Gastrocnemius medialis (tissue), 4 donors: ENCODE measurements at places on chromosomes 2 and 18. TPM values are rescaled to one million over a fixed set of nuclear protein-coding genes. Genes with fewer than 3 reads are reported as not detected.

Gene HOXD4
- total RNA-seq, result 1.4 TPM

Gene RAPH1
- total RNA-seq, result 29.7 TPM

Gene LCT
- total RNA-seq, result not detected

DNA sequence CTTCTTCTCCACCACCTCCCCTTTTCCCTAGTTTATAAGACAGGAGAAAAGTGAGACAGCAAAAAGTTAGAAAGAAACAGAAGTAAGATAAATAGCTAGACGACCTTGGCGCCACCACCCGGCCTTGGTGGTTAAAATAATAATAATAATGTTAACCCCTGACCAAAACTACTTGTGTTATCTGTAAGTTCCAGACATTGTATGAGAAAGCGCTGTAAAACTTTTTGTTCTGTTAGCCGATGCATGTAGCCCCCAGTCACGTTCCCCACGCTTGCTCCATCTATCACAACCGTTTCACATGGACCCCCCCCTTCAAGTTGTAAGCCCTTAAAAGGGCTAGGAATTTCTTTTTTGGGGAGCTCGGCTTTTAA lies 1.5 kb upstream of the BUB1 start:
- H3K27me3 ChIP-seq, result no peaks in the 10 kb centered on the region
- H3K4me1 ChIP-seq, result peaks cover 12% of the 10 kb centered on the region
- H3K4me3 ChIP-seq, result no peak overlapping the region

GRCh38 chr18:22844628-22845027 lies 88.5 kb upstream of the RBBP8 start:
- H3K36me3 ChIP-seq, result no peaks in the 10 kb centered on the region
- no peak for DNase-seq
- H3K4me3 ChIP-seq, result no peak overlapping the region
- H3K27ac ChIP-seq, result no peak overlapping the region

Gene APCDD1
- total RNA-seq, result 4.8 TPM

Gene KIAA2012
- total RNA-seq, result not detected

DNA sequence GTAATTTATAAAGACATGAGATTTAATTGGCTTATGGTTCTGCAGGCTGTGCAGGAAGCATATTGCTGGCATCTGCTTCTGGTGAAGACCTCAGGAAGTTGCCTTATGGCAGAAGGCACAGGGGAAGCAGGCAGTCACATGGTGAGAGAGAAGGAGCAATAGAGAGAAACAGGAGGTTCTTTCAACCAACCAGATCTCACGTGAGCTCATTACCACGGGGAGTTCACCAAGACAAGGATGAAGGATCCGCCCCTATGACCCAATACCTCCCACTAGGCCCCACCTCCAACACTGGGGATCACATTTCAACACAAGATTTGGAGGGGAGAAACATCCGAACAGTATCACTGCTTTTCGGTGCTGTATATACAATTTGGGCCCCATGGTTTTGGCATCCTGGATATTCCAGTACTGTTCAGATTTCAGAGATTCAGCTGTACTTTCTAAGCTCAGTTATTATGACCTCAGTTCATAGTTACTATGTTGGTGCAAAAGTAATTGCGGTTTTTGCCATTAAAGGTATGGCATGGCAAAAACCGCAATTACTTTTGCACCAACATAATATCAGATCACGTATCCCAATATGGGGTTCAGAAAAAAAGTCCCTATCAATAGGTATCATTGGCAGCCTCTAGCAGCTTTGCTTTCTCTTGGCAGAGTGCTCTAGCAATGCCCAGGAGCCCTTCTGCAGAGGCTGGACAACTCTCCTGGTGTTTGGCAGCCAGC lies 189.6 kb upstream of the SIX3 start:
- no peak overlapping the region for H3K4me3 ChIP-seq
- H3K36me3 ChIP-seq, result no peaks in the 10 kb centered on the region
- no peaks in the 10 kb centered on the region for H3K27me3 ChIP-seq
- H3K27ac ChIP-seq, result no peak overlapping the region

GRCh38 chr2:10404324-10405143 lies 43.6 kb downstream of the ODC1 start:
- H3K4me1 ChIP-seq, result peaks cover 70% of the 10 kb centered on the region
- no peaks in the 10 kb centered on the region for H3K27me3 ChIP-seq
- peak overlapping the region; percentile 82 for H3K27ac ChIP-seq
- H3K36me3 ChIP-seq, result no peaks in the 10 kb centered on the region

GRCh38 chr18:42513441-42513840 lies 558.4 kb downstream of the PIK3C3 start:
- DNase-seq, result no peak
- H3K27ac ChIP-seq, result no peak overlapping the region
- no peaks in the 10 kb centered on the region for H3K4me1 ChIP-seq
- H3K36me3 ChIP-seq, result no peaks in the 10 kb centered on the region
- H3K27me3 ChIP-seq, result no peaks in the 10 kb centered on the region
- no peak overlapping the region for H3K4me3 ChIP-seq

Gene KCNG2
- not detected for total RNA-seq

Gene PIKFYVE
- total RNA-seq, result 14.0 TPM

Gene IL36A
- total RNA-seq, result not detected

GRCh38 chr2:46506131-46506706 lies 26.9 kb downstream of the TMEM247 start:
- no peaks in the 10 kb centered on the region for H3K4me1 ChIP-seq
- H3K36me3 ChIP-seq, result no peaks in the 10 kb centered on the region
- no peaks in the 10 kb centered on the region for H3K27me3 ChIP-seq
- no peak overlapping the region for H3K4me3 ChIP-seq
- no peak for DNase-seq
- no peak overlapping the region for H3K27ac ChIP-seq

GRCh38 chr2:173669271-173669853 lies 295.8 kb downstream of the SP3 start:
- no peak overlapping the region for H3K27ac ChIP-seq
- no peak for DNase-seq
- no peaks in the 10 kb centered on the region for H3K27me3 ChIP-seq
- H3K4me1 ChIP-seq, result no peaks in the 10 kb centered on the region
- no peaks in the 10 kb centered on the region for H3K36me3 ChIP-seq

DNA sequence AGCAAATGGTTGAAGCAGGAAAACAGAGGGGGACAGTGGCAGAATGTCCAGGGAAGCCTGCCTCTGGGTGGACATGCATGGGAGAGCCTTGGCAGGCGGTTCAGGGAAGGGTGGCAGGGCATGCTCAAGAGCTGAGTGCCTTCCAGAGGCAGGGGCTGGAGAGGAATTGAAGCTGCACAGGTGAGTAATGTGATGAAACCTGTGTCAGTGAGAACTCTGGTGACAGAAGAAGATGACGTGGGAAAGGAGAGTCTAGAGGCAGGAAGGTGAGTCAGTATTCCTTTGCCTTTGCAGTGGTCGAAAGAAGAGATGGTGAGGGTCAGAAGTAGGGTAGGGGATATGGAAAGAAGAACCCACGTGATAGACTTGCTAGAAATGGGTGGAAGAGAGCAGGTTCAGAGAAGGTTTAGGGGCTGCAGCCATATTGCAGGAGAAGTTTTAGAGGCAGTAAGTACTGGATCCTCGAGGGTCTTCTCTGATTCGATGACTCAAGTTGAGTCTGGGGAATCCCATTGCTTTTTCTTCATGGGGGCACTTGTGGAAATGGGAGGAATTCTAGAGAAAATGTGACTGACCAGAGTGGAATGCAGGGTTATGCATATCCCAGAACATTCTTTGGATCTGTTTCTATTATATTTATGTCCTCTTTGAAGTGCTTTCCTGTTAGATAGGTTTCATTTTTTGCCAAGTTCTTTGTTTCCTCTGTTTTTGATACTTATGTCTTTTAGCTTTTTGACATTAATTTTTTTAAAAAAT lies 37.4 kb downstream of the TMEM87B start:
- no peak overlapping the region for H3K27ac ChIP-seq
- DNase-seq, result no peak
- H3K36me3 ChIP-seq, result no peaks in the 10 kb centered on the region
- no peaks in the 10 kb centered on the region for H3K4me1 ChIP-seq
- H3K4me3 ChIP-seq, result no peak overlapping the region

- no peak overlapping the region for H3K4me3 ChIP-seq
- H3K4me1 ChIP-seq, result peaks cover 3% of the 10 kb centered on the region
- no peaks in the 10 kb centered on the region for H3K36me3 ChIP-seq
- H3K27ac ChIP-seq, result no peak overlapping the region
- no peak for DNase-seq
Observed at GRCh38 chr2:120678926-120679325, 56.7 kb upstream of the GLI2 start.

- H3K36me3 ChIP-seq, result no peaks in the 10 kb centered on the region
- no peak overlapping the region for H3K4me3 ChIP-seq
- no peak for DNase-seq
- no peaks in the 10 kb centered on the region for H3K27me3 ChIP-seq
- no peaks in the 10 kb centered on the region for H3K4me1 ChIP-seq
Observed at GRCh38 chr2:177306550-177306949, 42.0 kb upstream of the NFE2L2 start.

Gene VWC2L
- not detected for total RNA-seq

Gene TMEM17
- total RNA-seq, result 0.47 TPM

DNA sequence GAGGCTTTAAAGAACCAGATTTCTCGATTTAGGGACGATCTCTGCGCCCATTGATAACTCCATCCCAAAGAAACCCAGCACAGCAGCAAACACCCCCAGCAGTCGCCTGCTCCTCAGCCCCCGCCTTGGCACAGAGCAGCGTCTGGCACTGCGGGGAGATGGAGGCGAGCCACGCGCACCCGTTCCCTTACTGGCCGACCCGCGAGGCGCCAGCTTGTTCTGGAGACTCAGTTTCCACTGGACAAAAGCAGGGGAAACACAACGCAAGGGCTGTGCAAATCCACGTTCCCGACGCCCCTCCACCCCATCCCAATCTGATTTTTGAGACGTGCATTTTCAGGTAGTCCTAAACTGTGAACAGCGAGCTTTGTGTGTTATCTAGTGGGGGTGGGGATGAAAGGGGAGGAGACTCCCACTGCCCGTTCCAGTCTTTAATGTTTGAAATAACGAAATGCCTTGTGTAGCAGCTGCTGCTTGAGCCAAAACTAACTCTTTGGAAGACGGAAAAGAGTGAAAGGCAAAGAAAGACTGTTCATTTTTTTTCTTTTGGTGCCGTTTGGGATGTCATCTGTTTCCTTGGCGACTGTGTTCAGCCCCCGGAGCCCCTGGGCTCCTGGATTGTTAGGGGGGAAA lies 143.2 kb downstream of the MEIS1 start:
- H3K27me3 ChIP-seq, result peaks cover 97% of the 10 kb centered on the region
- H3K4me3 ChIP-seq, result no peak overlapping the region
- H3K27ac ChIP-seq, result no peak overlapping the region
- no peaks in the 10 kb centered on the region for H3K36me3 ChIP-seq

Gene SULT1C2
- not detected for total RNA-seq

DNA sequence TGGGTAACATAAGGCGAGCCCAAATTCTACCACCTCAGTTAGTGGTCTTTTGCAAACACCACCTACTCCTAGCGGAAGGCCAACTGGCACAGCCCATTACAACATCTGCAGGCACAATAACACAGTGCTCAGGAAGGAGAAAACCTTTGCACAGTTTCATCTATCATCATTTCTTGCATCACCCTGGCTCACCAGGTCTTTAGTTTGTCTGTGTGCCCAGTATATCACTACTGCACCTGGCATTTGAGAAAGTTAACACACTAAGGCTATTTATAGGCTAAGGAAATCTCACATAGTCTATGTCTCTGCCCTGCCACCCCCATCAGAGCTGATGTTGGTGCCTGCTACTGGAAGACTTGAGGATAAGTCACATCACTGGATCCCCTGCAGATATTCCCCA lies 484.0 kb downstream of the SATB2 start:
- no peak overlapping the region for H3K4me3 ChIP-seq
- H3K27me3 ChIP-seq, result no peaks in the 10 kb centered on the region
- no peaks in the 10 kb centered on the region for H3K4me1 ChIP-seq
- no peak overlapping the region for H3K27ac ChIP-seq
- no peaks in the 10 kb centered on the region for H3K36me3 ChIP-seq
- DNase-seq, result no peak

- no peaks in the 10 kb centered on the region for H3K36me3 ChIP-seq
- H3K27ac ChIP-seq, result no peak overlapping the region
- no peaks in the 10 kb centered on the region for H3K4me1 ChIP-seq
- H3K4me3 ChIP-seq, result no peak overlapping the region
Observed at GRCh38 chr2:76444732-76445131, 734.0 kb upstream of the GCFC2 start.

- H3K27ac ChIP-seq, result no peak overlapping the region
- H3K4me1 ChIP-seq, result no peaks in the 10 kb centered on the region
- no peak for DNase-seq
- no peaks in the 10 kb centered on the region for H3K27me3 ChIP-seq
- no peaks in the 10 kb centered on the region for H3K36me3 ChIP-seq
- H3K4me3 ChIP-seq, result no peak overlapping the region
Observed at GRCh38 chr18:22483407-22483806, 65.7 kb upstream of the CTAGE1 start.

Gene NAT8
- total RNA-seq, result 0.31 TPM

Gene FBXO48
- total RNA-seq, result 1.7 TPM

Gene MARCHF4
- total RNA-seq, result not detected

- no peak for DNase-seq
- no peaks in the 10 kb centered on the region for H3K27me3 ChIP-seq
- no peak overlapping the region for H3K27ac ChIP-seq
- no peak overlapping the region for H3K4me3 ChIP-seq
- no peaks in the 10 kb centered on the region for H3K36me3 ChIP-seq
- H3K4me1 ChIP-seq, result peaks cover 20% of the 10 kb centered on the region
Observed at GRCh38 chr2:42971381-42971780, 179.0 kb upstream of the HAAO start.

Gene KYNU
- total RNA-seq, result 0.61 TPM

DNA sequence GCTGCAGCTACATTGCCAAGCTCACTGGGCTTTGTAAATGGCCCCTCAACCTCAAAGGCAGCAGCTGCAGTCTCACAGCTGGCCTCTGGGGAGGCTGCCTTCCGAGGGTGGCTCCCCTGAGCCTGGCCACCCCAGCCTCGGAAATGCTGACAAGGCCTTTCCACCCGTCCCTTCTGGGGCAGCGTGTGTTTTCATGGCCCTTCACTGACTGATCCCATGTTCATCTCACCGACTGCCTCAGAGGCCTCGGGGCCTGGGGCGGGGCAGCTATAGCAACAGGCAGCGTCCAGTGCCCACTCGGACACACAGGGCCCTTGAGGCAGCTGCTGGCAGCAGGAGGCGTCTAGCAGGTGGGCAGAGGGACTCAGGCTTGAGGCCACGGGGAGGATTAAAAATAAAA lies 149.7 kb downstream of the GLI2 start:
- DNase-seq, result peak; percentile 48
- peaks cover 54% of the 10 kb centered on the region for H3K4me1 ChIP-seq
- H3K27ac ChIP-seq, result peak overlapping the region; percentile 87
- no peak overlapping the region for H3K4me3 ChIP-seq
- no peaks in the 10 kb centered on the region for H3K27me3 ChIP-seq

Gene FBXO36
- 0.92 TPM for total RNA-seq

- peak; percentile 79 for DNase-seq
- no peaks in the 10 kb centered on the region for H3K27me3 ChIP-seq
- H3K4me3 ChIP-seq, result peak overlapping the region; percentile 76
- H3K4me1 ChIP-seq, result peaks cover 39% of the 10 kb centered on the region
- H3K36me3 ChIP-seq, result no peaks in the 10 kb centered on the region
- H3K27ac ChIP-seq, result peak overlapping the region; percentile 98
Observed at GRCh38 chr2:202032846-202033316, 774 bp upstream of the FZD7 start.

DNA sequence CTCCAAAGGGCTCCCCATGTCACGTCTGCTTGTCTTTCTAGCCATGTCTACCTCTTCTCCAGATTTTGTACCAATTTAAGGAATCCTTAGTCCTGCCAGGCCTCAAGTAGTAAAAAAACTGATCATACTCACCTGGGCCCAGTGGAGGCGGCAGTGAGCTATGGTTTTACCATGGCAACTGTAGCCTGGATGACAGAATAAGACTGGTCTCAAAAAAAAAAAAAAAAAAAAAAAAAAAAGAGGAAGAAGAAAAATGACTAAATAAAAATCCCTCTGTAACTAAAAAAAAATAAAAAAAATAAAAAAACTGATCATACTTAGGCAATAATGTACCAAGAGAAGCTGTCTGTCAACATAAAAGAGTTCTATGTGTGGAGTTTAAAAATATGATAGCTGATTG lies 221.6 kb downstream of the NR4A2 start:
- H3K27me3 ChIP-seq, result no peaks in the 10 kb centered on the region
- no peak overlapping the region for H3K4me3 ChIP-seq
- H3K27ac ChIP-seq, result no peak overlapping the region
- no peaks in the 10 kb centered on the region for H3K4me1 ChIP-seq
- no peaks in the 10 kb centered on the region for H3K36me3 ChIP-seq
